ENCODE measurements at places on chromosomes 3 and 15. TPM values are rescaled to one million over a fixed set of nuclear protein-coding genes. Genes with fewer than 3 reads are reported as not detected.

LIPC gene
- polyA plus RNA-seq: 16.8 TPM

CLRN1 gene
- not detected for polyA plus RNA-seq

DNA sequence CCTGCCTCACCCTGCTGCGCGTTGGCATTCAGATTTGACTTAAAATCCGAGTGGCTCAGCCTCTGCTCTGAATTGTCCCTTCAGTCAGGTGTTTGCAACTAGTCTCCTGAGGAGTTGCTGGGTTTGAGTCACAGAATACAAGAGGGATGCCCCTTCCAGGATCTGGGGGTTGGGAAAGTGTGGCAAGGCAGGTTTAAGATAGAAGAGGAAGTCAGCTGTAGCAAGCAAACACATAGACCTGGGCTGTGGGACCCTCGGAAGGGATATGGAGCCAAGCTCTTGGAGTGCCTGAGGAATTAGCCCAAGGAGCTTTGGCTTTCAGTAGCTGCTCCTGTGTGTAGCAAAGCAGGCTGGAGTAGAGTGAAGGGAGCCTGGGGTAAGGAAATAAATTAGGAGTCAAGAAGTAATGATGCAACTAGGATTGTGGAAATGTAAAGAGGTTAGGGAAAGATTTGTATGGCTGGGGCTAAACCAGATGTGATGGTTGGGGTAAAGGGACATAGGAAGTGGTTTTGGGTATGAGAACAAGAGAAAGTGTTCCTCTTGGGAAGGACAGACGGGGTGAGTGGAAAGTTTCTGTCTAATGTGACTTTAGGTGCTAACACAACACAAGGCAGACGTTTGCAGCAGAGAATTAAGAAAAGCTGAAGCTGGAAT, 41.2 kb downstream of the RAB7A start:
- no peak for DNase-seq

DNA sequence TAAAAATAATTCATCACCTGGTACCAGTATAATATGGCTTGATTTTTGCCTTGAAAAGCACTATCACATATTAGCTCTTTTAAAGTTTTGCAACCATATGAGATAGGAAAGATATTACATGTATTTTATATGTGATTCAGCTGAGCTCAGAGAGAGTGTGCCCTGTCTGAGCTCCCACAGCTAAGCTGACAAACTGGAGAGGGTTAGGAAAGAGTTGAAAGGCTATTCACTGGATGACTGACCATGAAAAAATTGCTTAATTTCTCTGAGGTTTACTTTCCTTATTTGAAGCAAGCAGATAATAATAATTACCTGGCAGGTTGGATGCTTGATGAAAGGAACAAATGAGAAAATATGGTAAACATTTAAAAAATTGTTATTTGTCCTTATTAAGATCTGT, 97.4 kb upstream of the CCDC80 start:
- DNase-seq: no peak

DNA sequence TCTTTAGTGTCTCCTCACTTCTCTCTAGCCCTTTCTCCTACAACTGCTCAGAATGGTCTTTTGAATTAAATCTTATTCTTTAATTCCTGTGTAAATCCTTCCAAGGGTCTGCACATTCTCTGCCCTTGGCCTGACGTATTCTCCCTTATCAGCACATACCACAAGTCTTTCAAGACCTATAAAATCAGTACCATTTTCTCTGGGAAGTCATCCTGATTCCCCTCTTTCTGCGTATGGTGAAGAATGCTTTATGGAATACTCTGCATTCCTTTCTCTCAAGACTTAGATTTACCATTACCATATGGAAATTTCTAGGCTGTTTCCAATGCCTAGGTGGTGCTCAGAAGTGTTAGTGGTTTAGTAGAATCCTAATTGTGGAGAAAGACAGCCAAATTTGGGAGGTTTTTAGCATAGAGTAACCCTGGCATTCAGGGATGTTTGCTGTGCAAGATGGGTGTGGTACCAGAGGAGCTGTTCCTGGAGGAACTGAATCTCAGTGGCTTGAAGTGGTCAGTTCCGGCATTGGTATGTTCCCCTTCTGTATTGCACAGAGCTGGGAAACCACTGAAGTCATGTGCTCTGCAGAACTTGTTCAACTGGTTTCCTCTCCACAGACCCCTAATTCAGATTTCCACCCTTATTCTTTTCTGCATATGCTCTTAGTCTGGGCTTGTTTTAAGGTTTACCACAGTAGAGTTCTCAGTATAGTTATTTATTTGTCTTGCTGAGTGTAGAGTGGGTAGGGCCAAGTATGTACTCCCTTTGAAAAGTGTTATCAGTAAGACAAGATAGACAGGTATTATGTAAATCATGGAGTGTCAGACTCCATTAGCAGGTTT, 24.5 kb downstream of the IQGAP1 start:
- DNase-seq: no peak
